B cell (primary cell): ENCODE measurements at places on chromosomes 4 and X. TPM values are rescaled to one million over a fixed set of nuclear protein-coding genes. Genes with fewer than 3 reads are reported as not detected.

DNA sequence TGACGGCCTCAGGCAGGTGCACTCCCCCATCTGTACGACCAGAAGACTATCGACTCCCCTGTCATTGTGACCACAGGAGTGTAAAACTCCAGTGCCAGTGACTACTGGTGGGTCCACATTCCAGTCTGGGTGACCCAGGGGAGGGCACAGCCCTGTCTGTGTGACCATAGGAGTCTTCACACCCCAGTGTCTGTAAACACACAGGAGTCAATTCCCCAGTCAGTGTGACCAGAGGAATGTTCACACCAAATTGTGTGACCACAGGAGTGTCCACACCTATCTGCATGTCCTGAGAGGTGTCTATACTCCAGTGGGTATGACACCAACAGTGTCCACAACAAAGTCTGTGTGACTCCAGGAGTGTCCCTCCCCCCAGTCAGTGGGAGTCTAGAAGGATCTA lies 12.0 kb downstream of the FTSJ1 start:
- no peak for DNase-seq

SPANXN4 gene
- not detected in 2 replicates for total RNA-seq

TRIML2 gene
- not detected in 2 replicates for total RNA-seq

GRCh38 chr4:63607169-63607872 lies 801.9 kb downstream of the TECRL start:
- no peak for DNase-seq

DNA sequence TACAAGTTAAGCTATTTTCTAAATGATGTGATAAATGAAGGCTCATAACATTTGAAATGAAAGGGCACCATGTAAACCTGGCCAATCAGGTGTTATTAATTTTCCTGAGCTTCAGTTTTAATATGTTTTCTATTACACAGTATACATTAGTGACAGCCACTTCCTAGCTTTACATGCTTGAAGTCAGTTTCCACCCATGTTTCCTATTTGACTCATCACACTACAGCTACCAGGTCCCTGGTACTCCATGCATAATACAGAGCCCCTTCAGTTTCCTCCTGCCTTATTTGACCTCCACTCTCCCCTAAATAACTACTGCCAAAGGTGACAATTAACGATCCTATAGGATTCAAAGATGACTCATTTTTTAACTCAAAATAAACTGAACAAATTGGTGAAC lies 18.3 kb downstream of the ZNF518B start:
- DNase-seq, result no peak

DNA sequence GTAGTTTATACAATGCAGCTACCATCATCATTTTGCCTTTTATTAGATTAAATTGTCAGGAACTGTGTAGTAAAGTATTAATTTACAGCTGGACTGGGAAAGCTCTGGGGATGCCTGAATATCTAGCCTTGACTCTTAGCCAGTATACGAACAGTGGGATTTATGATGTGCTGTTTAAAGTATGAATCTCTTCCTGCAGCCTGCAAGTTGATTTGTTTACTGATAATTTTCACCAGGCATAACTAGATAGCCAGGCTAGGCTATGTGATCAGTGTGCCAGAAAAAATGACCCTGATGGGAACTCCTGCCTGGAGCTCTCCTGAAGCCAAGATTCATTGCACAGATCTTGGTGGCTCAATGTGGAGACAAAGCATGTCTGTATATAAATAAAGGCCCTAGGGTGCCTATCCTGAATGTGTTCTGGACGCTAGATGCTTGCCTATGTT lies 119.2 kb downstream of the SCLT1 start:
- no peak for DNase-seq

CT83 gene
- not detected in 2 replicates for total RNA-seq

HS3ST1 gene
- total RNA-seq, result 4.3 and 5.4 TPM in 2 replicates

GRCh38 chr4:128832243-128832625 lies 22.7 kb downstream of the JADE1 start:
- DNase-seq, result no peak

GRCh38 chrX:39453889-39454621 lies 643.7 kb downstream of the BCOR start:
- no peak for DNase-seq

STARD8 gene
- total RNA-seq, result 0.46 and 0.54 TPM in 2 replicates
